Stimulated activated CD4-positive, alpha-beta T cell treated with anti-CD3 and anti-CD28 coated beads, TNF-alpha, amount 100 ng/mL, for 1 hour (primary cell): ENCODE measurements at places on chromosomes 4 and X.

DNA sequence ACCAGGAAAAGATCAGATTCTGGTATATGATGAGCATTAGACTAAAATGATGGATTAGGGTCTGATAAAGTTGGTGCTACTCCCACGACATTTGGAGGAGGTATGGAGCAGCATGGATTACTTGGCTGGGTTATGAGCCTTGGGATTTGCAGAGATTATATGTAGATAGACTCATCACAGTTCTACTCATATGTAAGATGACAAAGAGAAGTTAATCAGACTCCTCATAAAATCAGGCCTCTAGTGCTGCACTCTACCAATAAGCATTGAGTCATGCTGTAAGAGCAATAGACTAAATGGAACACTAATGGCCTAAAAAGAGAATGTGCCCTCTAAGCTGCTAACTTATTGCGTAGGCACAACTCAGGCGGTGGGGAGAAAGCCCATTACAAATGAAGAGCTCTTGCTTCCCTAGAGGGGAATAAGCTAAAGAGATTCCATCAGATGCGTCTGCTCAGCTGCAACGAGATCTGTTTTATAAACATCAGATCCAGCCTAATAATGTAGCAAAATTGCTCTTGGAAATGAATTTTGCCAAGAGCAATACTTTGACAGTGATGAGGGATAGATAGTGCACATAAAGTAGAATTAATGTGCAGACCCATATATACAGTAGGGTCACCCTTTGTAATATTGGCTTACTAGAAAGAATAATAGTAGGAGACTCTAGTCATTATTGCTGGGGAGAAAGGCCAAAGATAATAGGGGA lies 17.5 kb downstream of the LIAS start:
- DNase-seq: no peak

DNA sequence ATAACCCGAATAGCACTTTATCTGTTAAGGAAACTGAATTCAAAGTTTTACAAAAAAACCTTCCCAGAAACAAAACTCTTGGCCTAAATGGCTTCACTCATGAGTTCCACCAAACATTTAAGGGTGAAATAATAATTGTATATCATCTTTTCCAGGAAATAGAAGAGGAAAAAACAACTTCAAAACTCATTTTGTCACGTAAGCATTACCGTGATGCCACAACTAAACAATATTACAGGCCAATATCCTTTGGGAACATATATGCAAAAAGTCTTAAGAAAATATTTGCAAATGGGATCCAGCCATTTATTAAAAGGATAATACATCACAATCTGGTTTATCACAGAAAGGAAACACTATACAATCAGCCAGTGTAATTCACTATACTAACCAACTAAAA lies 130.1 kb upstream of the MAB21L2 start:
- DNase-seq: no peak

- DNase-seq: no peak
These were observed 249.2 kb upstream of the GPRIN3 start for GRCh38 chr4:89556601-89557305.

DNA sequence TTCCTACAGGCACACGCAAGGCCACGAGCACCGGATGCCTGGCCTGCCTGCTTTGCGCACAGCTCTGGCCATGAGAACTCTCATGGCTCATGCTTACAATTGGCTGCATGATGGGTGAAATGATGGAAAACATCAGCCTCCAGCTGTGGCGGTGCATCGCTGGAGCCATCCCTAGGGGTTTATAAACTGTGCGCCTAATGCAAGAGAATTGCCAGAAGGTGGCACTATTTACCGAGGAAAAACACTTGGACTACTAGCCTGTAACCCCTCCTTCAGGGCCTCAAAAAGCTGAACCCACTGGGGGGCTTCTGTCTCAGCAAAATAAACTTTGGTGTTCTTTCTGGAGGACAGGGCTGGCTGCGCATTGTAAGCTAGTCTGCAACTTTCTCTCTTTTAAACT lies 51.9 kb downstream of the PHKA2 start:
- no peak for DNase-seq

DNA sequence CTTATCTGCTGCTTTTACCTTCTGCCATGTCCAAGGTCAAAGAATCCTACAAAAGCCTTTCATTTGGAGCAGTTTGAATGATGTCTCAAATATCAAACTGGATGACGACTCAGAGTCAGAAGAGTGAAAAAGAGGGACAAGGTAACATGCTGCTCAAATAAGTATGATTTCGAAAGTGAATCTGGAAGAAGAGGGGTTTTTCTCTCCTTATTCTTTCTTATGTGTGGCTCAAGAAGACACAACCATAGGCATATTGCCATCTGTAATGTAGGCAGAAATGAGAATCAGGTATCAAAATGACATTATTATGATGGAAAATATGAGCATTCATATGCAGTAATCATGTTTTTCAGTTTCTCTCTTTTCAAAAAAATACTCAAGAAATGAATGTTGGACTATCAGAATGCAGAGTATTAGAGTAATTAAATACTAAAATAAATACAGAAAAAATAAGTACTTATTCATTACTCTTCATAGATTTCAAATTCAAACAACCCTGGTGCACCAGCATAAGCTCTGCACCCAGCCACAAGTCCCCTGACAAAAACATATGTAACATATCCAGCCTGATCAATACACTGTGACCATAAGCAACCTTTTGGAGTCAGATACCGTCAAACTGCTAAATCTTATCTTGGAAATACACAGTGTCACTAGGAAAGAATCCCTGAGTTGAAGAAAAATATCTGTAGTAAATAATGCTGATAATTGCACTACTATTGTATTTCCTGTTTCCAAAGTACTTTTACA lies 468.6 kb downstream of the INPP4B start:
- DNase-seq: no peak

- no peak for DNase-seq
These were observed 8.8 kb upstream of the TBC1D25 start for GRCh38 chrX:48530736-48531135.

DNA sequence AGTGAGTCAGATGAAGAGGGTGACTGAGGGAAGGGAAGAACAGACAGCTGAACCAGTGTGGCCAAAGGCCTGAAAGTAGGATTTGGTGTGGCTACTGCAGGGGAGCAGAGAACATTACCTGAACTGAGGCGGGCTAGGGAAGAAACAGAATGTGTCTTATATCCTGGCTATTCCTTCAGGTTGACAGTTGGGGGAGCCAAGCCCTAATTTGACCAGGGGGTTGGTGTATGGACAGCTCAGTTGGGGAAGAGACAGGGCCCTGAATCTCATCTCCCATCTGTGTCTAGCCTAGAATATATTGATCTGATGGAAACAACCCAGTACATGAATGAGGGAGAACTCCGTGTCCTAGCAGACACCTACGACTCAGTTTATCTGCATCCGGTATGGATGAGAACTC lies 4.2 kb downstream of the HDAC6 start:
- no peak for DNase-seq

- DNase-seq: no peak
These were observed 79.3 kb downstream of the CBLL2 start for GRCh38 chrX:22351966-22352365.

DNA sequence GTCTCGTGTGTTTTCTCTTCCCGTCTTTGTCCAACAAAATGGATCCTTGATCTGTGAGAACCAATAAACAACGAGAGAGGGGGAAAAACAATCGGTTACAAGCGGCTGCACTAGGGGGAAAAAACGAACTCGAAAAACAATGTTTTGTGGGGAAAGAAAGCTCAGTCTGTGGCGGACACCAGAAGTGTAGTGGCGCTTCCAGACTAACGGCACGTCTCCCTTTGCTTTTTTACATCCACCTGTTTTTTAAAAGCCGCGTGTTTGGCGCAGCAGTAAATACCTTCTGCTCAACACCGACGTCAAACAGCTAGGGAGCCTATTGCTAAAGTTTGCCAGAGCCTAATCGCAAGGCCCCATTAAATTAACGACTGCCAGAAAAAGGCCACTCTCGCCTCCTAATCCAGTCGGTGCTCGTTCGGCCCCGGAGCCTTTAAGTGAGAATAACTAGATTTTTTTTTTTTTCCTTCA lies 3.3 kb downstream of the NKX6-1 start:
- DNase-seq: no peak

- no peak for DNase-seq
These were observed 28.6 kb downstream of the KIAA0232 start for GRCh38 chr4:6811165-6811564.

GRCh38 chr4:6322067-6322760 lies 52.6 kb downstream of the WFS1 start:
- DNase-seq: no peak

GRCh38 chr4:153181700-153182099 lies 22.5 kb upstream of the TRIM2 start:
- DNase-seq: no peak

GRCh38 chr4:71186566-71187403 lies 152.0 kb upstream of the SLC4A4 start:
- DNase-seq: no peak

- DNase-seq: no peak
These were observed 72.3 kb upstream of the TNMD start for GRCh38 chrX:100512471-100512870.

DNA sequence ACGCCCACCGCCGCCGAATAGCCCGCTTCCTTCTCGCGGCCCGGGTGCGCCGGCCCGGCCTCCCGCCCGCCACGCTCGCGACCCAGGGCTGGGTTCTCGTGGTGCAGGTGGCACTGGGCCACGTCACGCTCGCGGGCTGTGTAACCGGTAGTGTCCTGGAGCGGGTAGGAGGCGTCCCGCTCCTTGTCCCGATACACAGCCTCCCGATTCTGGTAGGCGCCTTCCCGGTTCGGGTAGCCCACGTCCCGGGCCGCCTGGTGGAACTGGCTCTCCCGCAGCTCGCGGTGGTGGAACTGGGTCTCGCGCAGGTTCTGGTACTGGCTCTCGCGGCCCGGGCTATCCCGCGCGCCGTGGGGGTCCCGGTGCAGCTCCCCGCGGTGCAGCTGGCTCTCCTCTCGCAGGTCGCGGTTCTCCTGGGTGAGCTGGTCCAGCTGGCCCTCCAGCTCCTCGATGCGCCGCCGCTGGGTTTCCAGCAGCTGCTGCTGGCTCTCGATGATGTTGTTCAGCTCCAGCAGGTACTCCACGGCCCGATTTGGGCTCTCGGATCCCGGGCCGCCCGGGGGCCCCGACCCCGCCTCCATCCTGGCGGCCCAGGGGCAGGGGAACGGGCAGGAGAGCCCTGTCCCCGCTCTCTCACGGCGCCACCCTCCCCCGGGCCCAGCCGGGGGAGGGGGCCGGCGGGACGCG lies 39.3 kb upstream of the IQSEC2 start:
- DNase-seq: no peak

- no peak for DNase-seq
These were observed 176.3 kb upstream of the PITX2 start for GRCh38 chr4:110799211-110799610.

GRCh38 chr4:86615501-86615900 lies 21.4 kb downstream of the PTPN13 start:
- DNase-seq: no peak

DNA sequence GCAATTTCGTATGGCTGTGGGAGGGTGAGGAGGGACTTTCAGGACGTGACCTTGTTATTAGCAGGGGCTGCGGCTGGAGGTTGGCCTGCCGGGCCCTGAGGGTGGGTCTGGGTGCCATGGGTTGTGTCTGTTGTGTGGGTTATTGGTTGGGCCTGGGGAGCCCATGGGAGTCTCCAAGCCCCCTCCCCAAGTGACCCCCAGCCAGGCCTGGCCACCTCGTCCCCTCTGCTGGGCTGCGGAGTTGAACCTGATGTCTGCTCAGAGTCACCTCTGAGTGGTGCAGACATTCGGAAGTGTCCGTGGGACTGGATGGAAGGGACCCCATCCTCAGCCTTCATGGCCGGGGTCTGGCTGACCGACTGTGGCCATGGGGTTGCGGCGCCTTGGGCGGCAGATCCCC lies 67.7 kb downstream of the TRMT44 start:
- DNase-seq: no peak

DNA sequence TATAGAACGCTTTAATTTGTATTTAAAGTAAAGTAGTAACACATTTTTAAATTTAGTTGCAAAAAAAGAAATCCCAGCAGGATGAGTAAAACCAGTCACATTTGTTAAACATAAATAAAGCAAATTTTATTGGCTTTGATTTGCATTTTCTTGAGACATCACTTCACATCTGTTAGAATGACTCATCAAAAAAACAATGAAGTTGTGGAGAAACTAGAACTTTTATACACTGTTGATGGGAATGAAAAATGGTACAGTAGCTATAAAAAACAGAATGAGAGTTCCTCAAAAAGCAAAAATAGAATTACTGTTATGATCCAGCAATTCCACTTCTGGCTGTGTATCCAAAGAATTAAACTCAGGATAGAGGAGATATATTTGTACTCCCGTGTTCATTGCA lies 454.0 kb upstream of the KLHL4 start:
- DNase-seq: no peak

DNA sequence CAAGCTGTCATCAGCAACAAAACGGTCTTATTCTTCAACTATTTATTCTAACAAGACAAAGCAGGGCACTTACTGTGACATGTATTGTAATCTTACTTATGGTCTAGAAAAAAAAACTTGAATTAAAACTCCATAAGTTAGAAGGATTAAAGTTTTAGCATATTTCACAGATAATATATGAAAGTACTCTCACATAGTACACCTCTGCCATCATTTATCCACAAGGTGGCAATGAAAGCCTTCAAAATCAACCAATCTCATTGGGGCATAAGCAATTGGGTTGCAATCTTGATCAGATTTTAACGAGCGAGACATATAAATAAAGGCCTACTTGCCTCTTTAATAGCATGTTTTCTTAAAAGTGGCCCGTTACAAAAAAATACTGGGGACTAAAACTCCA lies 1382.9 kb downstream of the FAM133A start:
- no peak for DNase-seq

GRCh38 chr4:10243856-10244255 lies 127.3 kb upstream of the WDR1 start:
- DNase-seq: no peak

DNA sequence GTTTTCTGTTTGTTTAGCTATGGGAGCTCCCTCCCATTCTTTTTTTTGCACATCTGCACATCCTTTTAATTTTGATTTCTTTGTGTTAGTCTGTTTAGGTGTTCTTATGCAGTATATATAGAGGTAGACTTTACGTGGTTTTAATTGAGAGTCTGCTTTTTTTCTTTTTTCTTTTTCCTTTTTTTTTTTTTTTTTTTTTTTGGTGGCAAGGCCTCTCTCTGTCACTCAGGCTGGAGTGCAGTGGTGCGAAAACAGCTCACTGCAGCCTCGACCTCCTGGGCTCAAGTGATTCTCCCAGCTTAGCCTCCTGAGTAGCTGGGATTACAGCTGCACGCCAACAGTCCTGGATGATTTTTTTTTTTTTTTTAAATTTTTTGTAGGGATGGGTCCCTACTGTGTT lies 68.2 kb downstream of the FAM193A start:
- DNase-seq: no peak
